ENCODE measurements at places on chromosomes 4 and X.

DNA sequence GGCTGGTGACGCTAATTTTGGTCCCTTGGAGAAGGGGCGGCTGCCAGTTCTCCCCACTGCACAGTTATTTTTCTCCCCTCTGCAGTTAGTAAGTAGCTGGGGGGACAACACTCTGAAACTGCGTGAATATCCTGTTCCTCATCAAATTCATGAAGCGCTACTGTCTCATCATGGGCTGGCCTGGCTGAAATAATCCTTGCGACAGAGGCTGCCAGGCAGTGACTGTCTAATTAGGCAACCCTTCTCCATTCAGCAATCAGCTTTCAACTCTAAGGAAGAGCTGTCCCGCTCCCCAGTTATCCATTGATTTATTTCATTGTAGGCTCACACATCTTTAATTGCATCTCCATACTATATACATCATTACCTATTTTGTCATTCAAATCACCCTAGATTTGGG lies 8.2 kb downstream of the SH3TC1 start:
- no peak for DNase-seq

- DNase-seq, result no peak
Measured at GRCh38 chr4:94828882-94829281, 71.1 kb downstream of the BMPR1B start.

DNA sequence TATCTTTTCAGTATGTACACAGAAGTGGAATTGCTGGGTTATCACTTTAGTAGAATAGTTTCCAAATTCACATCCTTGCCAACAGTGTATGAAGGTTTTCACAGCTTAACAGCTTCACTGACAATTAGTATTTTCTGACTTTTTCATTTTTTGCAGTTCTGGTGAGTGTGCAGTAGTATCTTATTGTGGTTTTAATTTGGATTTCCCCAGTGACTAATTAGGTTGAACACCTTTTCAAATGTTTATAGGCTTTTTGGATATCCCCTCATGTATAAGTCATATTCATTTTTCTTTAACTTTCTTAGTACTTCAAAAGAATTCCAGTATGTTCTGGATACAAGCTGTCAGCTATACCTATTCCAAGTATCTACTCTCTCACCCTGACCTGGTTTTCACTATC lies 37.1 kb downstream of the BRCC3 start:
- no peak for DNase-seq

- DNase-seq, result no peak
Measured at GRCh38 chr4:84740057-84740456, 157.1 kb downstream of the CDS1 start.

GRCh38 chrX:152861116-152861515 lies 30.3 kb downstream of the NSDHL start:
- DNase-seq, result no peak

GRCh38 chr4:57055886-57056285 lies 54.3 kb downstream of the IGFBP7 start:
- DNase-seq, result no peak

DNA sequence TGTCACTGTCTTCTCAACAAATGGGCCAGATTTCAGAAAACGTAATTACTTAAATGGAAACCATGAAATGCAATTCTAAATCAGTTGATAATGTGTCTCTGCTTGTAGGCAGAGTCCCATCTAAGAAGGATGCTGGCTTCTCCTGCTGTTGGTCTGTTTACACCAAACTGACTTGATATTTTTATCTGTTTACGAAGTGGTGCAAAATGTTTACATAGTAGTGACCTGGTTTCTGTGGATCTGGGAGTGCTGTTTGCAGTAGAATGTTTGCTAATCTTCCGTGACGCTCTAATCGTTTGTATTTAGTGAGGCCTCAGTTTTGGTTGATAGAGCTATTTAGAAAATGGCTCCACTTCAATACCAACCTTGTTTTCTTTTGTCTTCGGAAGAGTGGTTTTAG lies 213.5 kb downstream of the VEGFC start:
- DNase-seq, result no peak

DNA sequence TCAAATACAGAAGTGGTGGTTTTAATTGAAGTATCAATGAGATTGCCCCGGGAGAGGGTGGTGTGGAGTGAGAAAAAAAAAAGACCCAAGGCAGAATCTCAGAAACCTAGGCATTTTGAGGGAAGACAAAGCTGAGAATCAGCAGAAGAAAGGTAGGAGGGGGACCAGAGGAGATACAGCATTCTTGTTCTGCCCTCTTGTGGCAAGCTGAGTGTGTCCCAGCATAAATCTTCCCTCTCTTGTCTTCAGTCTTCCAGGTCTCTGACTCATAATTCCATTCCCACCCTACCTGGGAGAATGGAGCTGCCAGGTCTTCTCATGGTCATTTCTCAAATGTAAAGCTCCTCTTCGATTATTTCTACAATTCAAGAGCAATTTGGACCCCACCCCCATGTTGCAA lies 32.7 kb upstream of the MAGED1 start:
- DNase-seq, result no peak

GRCh38 chr4:7770224-7771050 lies 169.2 kb downstream of the AFAP1 start:
- DNase-seq, result peak; percentile 22

DNA sequence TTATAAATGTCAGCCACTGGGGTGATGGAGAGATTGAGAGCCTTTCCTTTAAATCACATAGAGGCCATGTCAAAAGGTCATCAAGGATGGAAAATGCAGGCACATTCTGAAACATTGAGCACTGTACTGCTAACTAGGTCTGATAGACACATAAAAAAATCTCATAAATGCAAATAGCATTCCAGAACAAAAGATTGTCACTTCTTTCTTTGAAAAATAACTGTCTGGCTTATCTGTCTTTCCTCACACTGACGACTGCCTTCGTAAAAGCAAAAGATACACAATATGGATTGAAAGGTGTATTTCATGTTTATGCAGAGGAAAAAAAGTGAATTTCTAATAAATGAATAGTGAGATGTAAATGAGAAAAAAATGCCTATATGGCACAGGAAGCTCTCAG lies 59.9 kb downstream of the PABPC4L start:
- DNase-seq, result no peak

- DNase-seq, result no peak
Measured at GRCh38 chr4:91057871-91058270, 930.7 kb downstream of the CCSER1 start.

GRCh38 chr4:133839326-133839725 lies 362.3 kb downstream of the PABPC4L start:
- DNase-seq, result no peak

GRCh38 chrX:9911487-9911886 lies 55.7 kb upstream of the CLDN34 start:
- no peak for DNase-seq

DNA sequence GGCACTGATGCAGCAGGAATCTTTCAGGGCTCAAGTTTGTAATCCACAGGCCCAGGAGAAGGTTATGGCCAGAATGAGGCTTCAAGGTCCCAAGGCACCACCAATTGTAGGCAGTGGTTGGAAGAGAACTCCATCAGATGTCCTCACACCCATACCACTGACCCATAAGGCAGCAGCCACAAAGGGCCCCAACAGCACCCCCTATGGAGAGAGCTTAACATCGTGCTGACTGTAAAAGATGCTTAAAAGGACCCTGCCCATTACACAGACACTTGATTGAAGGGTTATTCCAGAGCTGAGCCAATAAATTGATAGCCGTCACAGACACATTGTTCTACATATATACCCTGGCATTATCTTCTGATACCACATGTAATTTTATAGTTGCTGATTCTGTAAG lies 113.7 kb downstream of the SOWAHB start:
- DNase-seq, result no peak

- DNase-seq, result no peak
Measured at GRCh38 chr4:14096396-14096965, 469.0 kb upstream of the BOD1L1 start.

- no peak for DNase-seq
Measured at GRCh38 chr4:181147416-181147951, 1095.7 kb upstream of the TENM3 start.

GRCh38 chrX:71475785-71476540 lies 56.9 kb upstream of the OGT start:
- DNase-seq, result no peak
